Esophagus squamous epithelium (tissue), 5 donors: ENCODE measurements at places on chromosomes 7 and 10.

DNA sequence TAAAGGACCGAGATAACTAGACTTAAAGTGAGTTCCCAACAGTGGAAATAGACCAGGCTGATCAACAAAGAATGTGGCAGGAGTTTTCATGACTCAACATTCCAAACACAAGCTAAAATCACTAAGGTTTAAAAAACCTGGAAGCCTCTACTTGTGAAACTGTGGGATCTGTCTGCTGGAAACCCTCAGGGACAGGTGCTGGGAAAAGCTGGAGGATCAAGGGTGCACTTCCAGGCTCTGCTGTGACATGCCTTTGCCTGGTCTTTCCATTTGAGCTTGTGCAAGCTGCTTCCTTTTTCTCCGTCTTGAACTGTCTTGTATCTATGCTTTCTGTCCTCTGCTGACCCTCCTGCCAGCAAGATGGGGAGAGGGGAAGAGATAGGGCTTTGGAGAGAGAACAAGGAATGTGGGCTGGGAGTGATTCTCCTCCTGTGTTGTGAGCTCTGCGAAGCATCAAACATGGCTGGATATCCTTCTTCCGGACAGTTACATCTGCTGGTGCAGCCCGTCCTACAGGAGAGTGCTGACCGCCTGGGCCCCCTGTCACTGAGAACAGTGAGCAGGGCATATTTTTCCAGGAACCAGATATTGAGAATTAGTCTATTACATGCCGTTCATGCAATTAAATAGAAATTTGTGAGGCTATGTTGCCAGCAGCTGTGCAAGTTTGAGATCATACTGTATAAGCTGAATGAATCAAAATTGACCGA is 25.5 kb downstream of the ARHGAP22 start:
- DNase-seq = no peak

- no peak for DNase-seq
Observed at GRCh38 chr7:76129836-76130235, 71.9 kb upstream of the SRRM3 start.

- no peak for DNase-seq
Observed at GRCh38 chr7:18693816-18694215, 198.3 kb downstream of the HDAC9 start.

DNA sequence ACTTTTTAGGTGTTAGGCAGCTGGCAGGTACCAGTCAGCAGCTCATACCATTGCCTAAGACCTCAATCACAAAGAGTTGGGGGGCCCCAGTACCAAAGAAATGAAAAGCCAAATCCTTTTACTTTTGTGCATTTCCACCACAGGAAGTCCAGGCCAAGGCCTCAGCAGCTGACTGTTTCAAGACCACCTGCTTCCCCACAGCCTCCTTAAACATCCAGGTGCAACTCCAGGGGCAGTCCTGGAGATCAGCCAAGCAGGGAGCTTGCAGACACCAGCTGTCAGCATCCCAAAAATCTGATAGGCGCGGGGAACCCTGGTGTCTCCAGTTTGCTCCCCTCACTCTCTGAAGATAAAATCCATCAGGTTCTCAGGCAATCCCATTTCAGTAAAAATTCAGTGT is 91.5 kb upstream of the EFCAB10 start:
- DNase-seq = no peak

GRCh38 chr7:52287698-52288097 is 747.7 kb upstream of the POM121L12 start:
- no peak for DNase-seq

GRCh38 chr7:120865191-120865981 is 7.4 kb upstream of the TSPAN12 start:
- DNase-seq = no peak

DNA sequence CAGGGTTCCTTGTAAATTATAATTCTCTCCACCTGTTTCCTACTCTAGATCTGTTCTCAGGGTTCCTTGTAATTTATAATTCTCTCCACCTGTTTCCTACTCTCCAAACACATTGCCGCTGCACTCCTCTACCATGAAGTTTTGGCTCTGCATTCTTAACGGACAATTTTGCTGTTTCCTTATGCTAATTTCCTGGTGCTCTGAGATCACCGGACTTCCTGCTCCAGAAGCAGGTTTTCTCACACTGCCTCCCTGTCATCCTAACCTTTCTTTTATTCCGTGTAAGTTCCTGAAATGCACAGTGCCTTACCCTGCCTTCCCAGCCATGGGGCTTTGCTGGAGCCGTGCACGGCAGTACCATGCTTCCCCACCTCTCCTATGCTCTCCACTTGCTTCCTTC is 256.8 kb downstream of the PLXNA4 start:
- no peak for DNase-seq

DNA sequence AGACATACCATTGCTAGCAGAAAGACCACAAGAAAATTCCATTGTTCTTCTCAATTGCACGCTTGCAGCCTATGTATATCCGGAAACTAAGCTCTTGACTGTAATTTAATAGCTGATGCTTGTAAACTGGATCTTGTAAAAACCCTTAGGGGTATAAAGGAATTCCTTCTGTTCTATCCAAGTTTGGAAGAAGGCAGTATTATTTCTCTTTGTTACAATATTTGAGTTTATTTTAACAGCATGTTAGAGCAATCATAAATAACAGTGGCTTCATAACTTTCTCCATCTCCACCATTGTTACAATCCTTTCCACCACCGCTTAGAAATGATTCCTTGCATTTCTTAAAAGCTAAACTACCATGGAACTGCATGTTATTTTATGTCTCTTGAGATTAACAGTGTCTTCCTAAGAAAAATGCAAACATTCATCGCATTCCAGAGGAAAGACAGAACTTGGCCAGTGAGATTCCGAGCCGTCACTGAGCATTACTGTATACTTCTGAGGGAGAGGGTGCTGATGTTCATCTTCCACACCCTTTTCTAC is 92.5 kb downstream of the TRIL start:
- no peak for DNase-seq

- no peak for DNase-seq
Observed at GRCh38 chr10:65340340-65340739, 1585.5 kb upstream of the LRRTM3 start.

GRCh38 chr7:29194206-29194593 is 375 bp upstream of the CHN2 start:
- DNase-seq = no peak

GRCh38 chr7:106063024-106063423 is 49.1 kb downstream of the SYPL1 start:
- DNase-seq = no peak

DNA sequence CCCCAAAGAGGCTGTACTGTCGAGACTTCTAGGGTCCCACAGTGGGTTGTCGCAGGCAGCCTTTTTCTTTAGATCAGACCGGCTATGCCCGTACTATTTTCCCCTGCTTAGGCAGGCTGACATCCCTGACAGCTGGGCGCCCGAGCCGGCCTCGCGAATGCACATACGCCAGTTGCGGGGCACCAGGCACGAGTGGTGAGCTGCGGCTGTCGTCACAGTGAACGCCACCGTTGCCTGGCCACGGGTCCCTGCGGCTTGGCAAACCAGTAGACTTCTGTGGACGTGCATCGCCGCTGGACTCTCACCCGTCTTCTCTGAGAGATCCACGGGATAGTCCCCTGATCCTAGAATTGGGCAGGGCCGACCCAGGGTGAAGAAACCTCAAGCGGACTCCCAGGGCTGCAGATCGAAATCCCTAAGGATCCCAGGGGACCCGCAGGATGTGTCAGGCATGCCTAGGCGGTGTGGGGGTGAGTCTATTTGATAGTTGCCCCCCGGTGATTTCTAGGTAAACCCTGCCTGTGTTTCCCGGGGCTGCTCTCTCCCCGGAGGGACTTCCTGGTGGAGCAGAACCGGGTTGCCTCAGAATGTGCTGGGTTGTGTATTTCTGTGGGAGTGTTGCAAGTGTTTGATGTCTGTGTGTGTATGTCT is 33.0 kb upstream of the ZNF273 start:
- DNase-seq = no peak

DNA sequence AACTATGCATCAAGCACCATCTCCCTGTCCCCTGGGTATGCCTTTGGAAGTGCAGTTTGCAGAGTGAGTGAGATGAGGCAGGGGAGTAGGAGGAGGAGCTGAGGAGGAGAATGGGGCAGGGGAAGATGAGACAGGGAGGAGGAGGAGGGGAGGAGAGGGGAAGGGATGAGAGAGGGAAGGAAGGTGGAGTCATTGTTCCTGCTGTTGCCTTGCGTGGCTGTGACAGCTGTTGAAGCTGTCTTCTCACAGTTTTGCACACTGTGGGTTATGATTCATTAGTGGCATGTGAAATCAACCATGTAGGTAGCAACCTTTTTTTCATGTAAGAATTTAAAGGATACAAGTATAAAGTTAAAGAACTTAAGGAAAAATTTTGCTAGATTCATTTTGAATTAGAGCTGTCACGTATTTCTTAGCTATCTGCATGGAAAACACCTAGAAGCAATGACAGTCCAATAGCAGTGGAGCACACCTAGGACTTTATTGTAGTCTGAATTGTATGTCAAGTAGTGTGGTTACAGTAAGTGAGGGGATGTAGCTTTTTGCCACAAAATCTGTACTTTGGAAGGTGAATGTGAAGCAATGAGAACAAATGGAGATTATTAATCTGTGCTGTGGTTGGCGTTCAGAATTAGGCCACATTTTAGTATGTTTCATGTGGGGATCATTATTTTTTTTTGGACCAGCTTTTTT is 21.7 kb downstream of the CCM2 start:
- DNase-seq = no peak

DNA sequence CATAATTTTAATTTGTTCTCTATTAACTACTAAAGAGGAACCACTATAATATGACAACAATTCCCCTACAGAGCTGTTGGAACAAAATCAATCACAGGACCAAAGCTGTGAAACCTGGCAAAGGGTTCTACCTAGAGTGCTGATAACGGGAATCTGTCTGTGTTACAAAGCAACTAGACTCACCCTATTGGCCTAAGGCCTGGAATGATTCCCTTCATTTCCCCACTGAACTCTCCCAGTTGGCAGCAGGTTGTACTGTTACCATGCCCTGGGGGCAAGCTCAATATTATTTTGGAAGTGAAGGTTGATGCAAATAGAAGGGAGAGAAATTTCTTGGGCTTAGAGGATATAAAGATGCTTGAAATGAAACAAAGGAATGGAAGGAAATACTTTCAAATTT is 81.8 kb downstream of the SEMA3A start:
- no peak for DNase-seq

DNA sequence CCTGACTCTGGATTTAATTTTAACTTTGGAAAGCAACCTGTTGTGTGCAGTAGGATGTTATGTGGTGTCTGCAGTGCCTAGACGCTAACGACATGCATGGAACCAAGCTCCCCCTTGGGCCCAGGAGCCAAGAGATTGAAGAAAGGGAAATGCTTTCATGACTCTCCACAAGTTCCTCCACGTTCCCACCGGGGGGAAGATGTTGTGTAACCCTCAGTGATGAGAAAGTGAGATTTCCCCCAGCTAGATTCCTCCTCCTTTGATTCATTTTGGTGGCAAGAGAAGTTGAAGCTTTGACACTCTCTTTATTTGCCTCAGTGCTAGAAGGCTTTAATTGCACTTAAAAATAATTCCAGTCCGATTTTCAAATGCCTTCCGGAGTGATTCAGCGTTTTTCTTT is 157.9 kb upstream of the INSYN2A start:
- no peak for DNase-seq

DNA sequence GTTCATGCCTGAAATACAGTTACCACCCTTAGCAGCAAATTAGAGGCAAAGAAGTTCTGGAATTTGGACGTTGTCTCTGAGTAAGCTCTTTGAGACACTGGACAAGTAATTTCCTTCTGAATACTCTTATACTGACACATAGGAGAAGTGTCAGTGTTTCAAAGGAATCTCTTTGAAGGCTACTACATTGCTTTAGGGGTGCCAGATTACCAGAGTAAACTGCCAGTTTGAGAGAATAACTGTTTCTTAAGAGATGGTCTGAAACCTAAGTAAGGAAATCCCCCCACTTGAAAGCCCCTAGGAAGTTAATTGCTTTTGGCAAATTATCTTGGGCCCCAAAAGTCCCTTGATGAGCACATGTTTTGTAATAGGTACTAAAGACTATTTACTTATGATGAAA is 3.4 kb downstream of the FAS start:
- DNase-seq = no peak

DNA sequence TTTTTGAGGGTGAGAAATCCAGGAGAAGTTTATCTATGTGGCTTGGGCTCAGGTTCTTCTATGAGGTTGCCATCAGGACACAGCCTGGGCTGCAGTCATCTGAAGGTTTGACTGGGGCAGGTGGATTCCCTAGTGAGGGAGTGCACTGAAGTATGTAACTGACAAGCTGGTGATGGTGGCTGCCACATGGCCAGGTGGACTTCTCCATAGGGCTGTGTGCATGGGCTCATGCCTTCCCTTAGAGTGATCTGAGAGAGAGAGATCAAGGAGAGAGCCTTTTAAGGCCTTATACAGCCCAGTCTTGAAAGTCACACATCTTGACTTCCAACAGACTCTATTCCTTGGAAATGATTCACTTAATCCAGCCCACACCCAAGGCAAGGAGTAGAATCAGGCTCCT is 266.6 kb upstream of the PITRM1 start:
- no peak for DNase-seq

- no peak for DNase-seq
Observed at GRCh38 chr7:50718876-50719275, 63.8 kb downstream of the GRB10 start.

- no peak for DNase-seq
Observed at GRCh38 chr7:157267956-157268355, 68.8 kb upstream of the DNAJB6 start.

GRCh38 chr7:15015545-15016314 is 113.2 kb upstream of the DGKB start:
- DNase-seq = no peak

GRCh38 chr7:537911-538634 is 18.4 kb upstream of the PDGFA start:
- DNase-seq = no peak

GRCh38 chr10:123327896-123328295 is 173.7 kb downstream of the BUB3 start:
- DNase-seq = no peak

DNA sequence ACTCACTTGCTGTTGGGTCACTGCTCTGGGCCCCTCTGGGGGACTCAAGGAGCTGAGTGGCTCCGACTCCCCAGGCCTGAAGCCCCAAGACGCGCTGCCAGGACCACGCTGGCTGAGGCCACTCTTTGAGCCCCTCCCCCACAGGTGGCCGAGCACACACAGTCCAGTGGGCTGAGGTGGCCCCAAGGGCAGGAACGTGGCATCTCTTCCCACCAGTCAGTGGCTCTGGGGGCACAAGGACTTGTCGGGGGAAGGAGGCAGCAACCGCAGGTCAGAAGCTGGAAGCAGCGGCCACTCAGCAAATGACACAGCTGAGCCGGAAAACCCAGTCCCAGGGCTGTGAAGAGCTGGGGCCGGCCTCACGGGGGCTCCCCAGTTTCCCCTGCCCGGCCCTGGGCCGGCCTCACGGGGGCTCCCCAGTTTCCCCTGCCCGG is 24.1 kb downstream of the GRIFIN start:
- no peak for DNase-seq

DNA sequence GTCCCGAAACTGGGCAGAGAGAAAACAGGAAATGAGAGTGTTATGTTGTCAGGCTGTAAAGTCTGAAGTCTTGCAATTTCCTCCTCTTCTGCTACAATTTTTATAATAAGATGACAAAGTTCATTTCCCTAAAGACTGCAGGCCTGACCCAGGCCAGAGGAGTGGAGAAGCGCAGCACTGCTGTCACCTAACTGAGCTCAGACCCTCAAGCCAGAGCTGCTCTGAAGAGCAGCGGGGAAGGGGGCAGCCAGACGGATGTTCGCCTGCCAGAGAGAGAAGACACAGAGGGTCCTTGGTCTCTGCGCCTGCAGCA is 12.6 kb upstream of the AOAH start:
- DNase-seq = no peak
